Thoracic aorta (tissue), 2 donors: ENCODE measurements at places on chromosomes 12 and 14. TPM values are rescaled to one million over a fixed set of nuclear protein-coding genes. Genes with fewer than 3 reads are reported as not detected.

DNA sequence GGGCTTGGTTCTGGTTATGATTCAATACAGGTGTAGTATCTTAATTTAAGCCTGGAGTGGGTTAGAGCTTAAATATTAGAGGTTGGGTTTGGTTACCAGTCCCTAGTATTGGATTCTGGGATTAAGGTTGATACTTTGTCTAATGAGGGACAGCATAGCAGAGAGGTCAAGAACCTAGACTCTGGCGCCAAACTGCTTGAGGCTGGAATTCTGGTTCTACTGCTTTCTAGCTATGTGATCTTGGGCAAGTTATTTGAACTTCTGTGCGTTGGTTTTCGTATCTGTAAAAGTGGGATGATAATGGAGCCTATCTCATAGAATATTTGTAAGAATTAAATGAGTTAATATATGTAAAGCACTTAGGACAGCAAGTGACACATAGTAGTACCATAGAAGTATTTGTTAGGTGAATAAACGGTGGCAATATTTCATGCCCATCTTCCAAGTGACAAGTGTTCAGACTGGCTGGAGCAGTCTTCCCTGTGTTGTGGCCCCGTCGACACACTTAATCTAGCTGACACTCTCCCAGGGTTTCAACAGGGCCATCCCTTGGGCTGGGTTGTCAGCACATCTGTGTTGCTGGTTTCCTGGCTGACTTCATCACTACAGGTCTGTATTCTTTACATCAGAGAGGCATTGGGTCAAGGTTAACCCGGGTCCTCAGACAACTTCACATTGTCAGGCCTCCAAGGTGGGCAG lies 3.0 kb downstream of the ENDOU start:
- DNase-seq: no peak

DNA sequence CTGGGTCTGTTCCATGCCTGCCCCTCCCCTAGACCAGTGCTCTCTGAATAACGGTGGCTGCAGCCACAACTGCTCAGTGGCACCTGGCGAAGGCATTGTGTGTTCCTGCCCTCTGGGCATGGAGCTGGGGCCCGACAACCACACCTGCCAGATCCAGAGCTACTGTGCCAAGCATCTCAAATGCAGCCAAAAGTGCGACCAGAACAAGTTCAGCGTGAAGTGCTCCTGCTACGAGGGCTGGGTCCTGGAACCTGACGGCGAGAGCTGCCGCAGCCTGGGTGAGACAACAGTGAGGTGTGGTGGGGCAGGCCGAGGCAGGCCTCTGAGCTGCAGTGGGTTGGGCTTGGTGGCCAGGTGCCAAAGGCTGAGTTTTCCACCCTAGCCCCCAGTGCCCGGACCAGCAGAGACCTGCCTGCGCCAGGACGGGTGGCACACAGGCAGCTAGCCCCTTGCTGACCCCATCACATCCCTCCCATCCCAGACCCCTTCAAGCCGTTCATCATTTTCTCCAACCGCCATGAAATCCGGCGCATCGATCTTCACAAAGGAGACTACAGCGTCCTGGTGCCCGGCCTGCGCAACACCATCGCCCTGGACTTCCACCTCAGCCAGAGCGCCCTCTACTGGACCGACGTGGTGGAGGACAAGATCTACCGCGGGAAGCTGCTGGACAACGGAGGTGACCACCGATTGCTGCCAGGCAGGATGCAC lies 28.2 kb upstream of the LRP1-AS start:
- peak; percentile 62 for DNase-seq

DNA sequence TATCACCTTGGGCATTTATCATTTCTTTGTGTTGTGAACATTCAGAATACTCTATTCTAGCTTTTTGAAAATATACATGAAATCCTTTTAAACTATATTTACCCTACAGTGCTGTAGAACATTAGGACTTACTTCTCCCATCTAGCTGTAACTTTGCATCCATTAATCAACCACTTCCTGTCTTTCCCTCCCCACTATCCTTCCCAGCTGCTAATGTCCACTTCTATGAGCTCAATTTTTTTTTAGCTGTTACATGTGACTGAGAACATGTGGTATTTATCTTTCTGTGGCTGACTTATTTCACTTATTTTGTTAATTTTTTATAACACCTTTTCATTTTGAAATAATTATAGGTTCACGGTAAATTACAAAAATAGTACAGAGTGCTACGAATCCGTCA lies 136.0 kb downstream of the LMNTD1 start:
- no peak for DNase-seq

DNA sequence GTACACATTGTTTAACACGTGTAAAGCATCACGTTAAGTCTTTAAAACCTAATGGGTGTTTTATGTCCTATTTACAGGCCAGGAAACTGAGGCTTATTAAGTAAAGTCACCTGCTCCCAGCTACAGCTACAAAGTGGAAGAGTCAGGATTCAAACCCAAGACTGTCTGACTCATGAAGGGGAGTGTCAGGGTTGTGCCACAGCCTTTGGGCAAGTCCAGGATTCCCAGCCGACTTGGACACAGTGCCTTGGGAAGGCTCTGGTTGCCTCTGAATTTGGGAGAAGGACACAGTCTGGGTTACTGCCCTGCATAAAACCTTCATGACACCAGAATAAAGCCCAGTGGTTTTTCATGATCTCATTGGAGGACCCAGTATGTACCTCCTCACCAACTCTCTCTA lies 7.3 kb downstream of the RNU4-2 start:
- DNase-seq: no peak

DNA sequence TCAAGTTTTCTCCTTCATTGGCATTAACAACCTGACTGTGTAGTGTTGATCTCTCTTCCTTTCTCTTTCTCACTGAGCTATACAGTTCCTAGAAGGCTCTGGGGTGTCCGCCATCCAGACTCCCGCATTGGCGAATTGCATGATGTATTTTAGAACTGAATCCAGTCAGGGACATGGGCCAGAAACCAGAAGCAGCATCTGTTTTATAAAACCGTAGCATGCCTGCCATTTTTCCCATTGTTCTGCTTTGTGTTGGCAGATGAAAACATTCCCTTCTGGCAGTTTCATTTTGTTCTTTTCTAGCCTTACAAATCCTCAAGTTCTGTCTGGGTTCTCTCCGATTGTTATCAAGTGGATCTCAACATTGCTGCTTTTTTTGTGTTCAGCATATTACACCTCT lies 268.3 kb upstream of the SEL1L start:
- DNase-seq: no peak

DNA sequence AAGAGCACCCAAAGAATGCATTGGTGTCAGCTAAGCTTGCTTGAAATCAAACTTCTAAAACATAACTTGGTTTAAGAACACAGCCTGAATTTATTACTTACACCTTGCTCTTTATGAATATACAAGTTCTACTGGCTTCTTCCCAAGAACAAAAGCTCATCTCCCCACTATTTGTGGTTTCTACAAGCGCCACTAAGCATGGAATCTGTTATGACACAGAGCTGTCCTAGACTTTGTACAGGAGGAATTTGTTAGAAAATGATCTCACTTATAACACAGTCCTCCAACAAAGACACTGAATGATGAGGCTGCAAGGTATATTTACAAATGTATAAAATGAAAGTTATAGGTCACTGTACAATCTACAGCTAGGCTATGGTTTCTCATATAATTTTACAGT lies 452.1 kb downstream of the BCAT1 start:
- no peak for DNase-seq

DNA sequence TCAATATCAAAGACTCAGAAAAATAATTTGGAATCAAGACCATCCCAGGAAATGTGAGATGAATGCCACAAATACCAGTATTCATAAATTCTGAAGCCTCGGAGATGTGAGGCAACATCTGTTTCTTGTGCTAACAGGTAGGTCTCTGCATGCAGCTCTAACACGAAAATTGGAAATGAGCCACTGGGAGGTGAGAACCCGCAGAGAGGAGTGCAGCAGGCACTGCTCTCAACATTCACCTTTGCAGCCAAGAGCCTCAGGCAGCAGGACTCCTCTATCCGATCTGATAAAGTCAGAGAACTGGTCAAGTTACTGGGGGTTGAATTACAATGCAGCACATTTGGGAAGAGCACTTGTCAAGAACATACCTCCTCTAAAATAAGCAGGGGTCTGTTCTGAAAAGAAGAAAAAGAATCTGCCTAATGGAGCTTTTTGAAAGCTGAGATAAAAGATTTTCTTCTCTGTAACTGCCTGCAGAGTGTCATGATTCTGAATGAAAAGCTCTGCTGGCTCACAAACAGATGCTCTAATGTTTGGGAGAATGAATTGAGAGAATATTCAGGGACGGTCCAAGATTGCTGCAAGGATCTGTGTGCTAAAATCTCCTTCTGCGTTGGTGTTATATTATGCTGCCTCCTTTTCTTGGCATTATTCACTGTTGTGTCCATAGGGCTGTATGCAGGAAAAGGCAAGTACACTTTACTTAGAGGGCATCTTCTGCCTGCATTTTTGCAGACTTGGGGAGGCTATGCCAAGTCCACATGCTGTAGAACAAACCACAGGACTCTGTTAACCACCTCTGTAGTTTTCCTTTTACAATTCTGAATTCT lies 209.6 kb upstream of the KRR1 start:
- DNase-seq: no peak

DNA sequence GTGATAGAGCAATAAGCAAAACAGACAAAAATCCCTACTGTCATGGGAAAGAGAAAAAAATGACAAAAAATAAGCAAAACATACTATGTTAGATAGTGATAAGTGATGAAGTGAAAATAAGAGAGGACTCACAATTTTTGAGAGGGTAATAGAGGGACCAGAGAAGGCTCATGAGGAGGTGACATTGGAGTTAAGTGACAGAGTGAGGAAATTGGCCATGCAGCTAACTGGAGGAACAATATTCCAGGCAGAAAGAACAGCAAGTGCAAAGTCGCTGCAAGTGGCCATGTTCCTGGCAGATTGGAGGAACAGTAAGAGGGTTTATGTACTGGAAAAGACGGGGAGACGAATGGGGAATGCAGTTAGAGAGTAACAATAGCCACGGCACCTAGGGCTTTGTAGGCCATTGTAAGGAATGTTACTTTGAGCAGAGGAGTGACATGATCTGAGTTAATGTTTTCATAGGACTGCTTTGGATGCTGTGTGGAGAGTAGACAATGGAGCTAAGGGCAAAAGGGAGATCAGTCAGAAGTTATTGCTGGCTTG lies 1.4 kb upstream of the SAV1 start:
- DNase-seq: no peak

- DNase-seq: no peak
Measured at GRCh38 chr12:75818863-75819262, 212.7 kb downstream of the PHLDA1 start.

- DNase-seq: no peak
Measured at GRCh38 chr14:85565862-85566296, 35.9 kb downstream of the FLRT2 start.

DNA sequence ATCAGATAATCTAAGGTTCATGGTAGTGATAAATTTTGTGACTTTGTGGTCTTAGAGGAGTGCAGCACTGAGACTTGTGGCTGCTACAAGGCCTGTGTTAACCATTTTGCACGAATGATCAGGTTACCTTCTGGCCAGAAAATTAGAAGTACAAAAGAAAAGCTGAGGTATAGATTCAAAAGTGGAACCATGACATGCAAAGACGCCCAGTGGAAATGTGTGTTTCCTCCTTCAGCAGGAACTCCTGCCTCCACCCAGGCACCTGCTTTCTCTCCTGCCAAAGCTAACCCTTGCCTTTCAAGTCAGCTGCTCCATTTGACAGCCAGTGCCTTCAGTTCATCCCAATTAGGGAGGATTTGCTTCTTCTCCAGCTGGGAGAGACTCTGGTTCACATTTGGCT lies 10.1 kb downstream of the PDE6H start:
- DNase-seq: no peak

GRCh38 chr12:51865757-51866270 lies 17.3 kb upstream of the FIGNL2 start:
- DNase-seq: no peak

- no peak for DNase-seq
Measured at GRCh38 chr12:24416423-24417109, 467.1 kb upstream of the SOX5 start.

GRCh38 chr12:106309671-106310505 lies 7.4 kb downstream of the TCP11L2 start:
- no peak for DNase-seq

GRCh38 chr12:121191151-121191550 lies 18.8 kb upstream of the P2RX4 start:
- DNase-seq: no peak

DNA sequence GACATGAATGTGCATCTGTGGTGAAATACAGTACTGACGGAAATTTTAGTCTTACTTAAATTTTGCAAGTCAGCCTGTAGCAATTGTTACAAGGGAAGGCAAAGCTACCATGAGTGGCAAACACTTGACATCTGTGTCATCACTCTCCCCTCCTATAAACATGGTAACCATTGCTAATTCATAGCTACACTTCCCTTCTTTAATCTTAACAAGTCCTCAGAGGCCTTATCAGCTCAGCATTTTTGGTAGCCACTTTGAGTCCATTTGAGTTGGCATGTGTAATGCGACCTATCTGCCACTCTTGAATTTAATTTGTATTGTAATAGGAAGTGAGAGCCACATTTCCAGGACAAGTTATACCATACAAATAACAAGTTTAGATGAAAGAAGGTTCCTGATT lies 218.1 kb downstream of the RMST start:
- DNase-seq: no peak

DNA sequence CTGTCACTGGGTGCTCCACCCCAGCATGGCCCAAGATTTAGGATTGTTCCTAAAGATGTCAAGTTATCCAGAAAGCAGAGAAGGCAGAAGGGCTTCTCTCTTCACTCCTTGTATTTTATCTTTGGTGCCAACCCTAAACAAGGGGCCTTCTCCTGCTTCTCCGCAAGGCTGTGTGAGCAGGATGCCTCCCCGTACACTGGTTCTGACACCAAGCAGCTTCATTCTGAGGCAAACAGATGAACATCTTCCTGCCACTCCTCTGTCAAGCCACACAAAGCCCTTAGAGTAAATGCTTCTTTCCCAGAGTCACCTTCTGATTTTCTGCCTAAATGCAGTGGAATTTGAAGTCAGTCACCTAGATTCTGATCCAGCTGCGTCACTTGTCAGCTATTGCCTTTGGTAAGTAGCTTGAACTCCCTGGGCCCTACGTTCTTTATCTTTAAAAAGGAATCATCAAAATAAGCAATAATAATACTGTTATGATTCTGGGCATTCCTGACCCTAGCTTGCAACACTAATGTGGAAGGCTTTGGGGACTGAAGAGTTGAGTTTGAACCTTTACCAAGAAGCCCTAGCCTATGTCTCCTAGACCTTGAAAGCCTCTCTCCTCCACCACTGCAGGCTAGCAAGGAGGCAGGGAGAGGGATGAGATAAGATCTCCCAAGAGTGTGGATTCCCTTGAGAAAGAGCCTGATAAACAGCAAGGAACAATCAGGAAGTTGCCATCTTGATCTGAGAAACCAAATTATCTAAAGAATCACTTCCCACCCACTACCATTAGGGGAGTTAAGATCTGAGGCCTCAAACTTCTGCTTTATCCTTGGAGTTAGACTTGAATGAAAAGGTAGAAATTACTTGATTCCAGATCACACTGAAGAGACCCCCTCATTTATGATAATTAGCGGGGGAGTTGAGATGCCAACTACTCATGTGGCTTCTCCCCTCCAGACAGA lies 5.7 kb downstream of the KRT73 start:
- DNase-seq: no peak

GRCh38 chr14:100285021-100285912 lies 21.0 kb downstream of the SLC25A29 start:
- no peak for DNase-seq

GRCh38 chr12:122875590-122876220 lies 20.2 kb downstream of the VPS37B start:
- DNase-seq: no peak

DEGS2 gene
- 0.28 TPM for total RNA-seq

TSHR gene
- total RNA-seq: 0.63 TPM

LALBA gene
- total RNA-seq: not detected

CCDC38 gene
- not detected for total RNA-seq

DPY19L2 gene
- total RNA-seq: 21.0 TPM

TPPP2 gene
- not detected for total RNA-seq

ABCB9 gene
- total RNA-seq: 6.3 TPM

TSPAN11 gene
- total RNA-seq: 3.0 TPM

NKX2-1 gene
- total RNA-seq: not detected

DCAF5 gene
- total RNA-seq: 42.0 TPM
